ENCODE measurements at places on chromosomes 5 and 9. TPM values are rescaled to one million over a fixed set of nuclear protein-coding genes. Genes with fewer than 3 reads are reported as not detected.
A peak's percentile ranks its signal among the peaks of the same experiment; 100 is the strongest.

- DNase-seq = no peak
These were observed 6.1 kb upstream of the EHMT1 start for GRCh38 chr9:137612741-137613142.

GRCh38 chr9:26779062-26779461, 113.5 kb downstream of the CAAP1 start:
- DNase-seq = no peak

- no peak for DNase-seq
These were observed 80.6 kb downstream of the RAD23B start for GRCh38 chr9:107363516-107364152.

DNA sequence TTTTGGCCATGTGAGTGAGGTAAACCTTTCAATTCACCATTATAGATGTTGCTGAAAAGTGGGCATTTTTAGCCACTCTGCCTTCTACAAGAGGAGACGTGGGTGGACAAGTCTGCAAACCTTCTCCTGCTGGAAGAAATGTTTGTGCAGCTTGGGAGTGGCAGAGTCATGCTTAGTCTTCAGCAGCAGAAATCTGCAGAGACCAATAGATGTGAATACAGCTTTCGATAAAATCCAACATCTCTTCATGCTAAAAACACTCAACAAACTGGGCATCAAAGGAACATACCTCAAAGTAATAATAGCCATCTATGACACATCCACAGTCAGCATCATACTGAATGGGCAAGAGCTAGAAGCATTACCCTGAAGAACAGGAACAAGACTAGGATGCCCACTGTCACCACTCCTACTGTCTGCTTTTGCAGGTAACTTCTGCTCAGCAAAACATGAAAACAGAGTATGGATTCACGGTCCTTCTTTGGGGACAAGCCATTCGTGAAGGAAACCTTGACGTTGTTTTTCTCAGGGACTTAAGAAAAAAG, 91.3 kb downstream of the RALGPS1 start:
- no peak for DNase-seq

DNA sequence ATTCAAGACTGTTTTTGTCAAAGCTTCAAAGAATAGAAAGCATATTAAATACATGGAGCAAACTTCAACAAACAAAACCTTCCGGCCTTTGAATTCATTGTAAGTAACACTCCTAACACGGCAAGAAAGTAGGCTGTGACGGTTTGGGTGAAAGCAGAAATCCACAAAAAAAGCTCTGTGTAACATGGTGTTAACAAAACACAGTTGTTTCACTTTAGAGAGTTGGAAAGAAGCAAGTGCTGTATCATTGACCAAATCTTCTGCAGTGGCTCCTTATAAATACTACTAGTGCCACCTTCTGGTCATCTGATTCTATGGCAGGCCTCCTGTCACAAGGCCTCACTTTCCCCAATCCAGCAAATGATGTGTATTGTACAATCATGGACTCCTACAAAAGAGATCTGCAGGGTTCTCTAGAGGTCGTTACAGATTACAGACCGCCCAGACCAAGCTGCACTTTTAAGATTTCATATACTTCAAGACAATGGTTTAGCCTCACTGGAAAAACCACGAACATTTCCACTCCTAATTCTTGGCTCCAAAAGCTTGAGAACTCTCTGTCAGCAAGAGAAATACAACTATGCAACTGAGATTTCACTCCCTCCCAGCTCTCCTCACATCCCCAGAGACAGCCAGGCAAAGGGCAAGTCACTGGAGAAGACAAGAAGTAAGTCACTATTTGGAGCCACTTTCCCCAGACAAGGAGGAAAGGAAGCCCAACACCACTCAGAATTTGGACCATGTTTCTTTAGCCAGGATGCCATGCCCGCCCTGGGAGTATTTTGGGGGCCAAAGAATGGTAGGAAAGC, 196.2 kb downstream of the DTWD2 start:
- DNase-seq = peak; percentile 42

GRCh38 chr9:34347800-34348158, 18.4 kb downstream of the NUDT2 start:
- no peak for DNase-seq

Gene IFNA14
- total RNA-seq = not detected

GRCh38 chr9:78565481-78565880, 268.6 kb downstream of the PSAT1 start:
- no peak for DNase-seq

GRCh38 chr9:112841261-112841660, 49.4 kb downstream of the SLC46A2 start:
- DNase-seq = no peak

Gene SLC36A3
- total RNA-seq = not detected

GRCh38 chr5:28850320-28850921, 1812.0 kb upstream of the CDH9 start:
- no peak for DNase-seq

Gene DNAJA1
- total RNA-seq = 111 TPM

GRCh38 chr5:170576602-170577535, 73.0 kb downstream of the KCNIP1 start:
- DNase-seq = no peak

Gene SIT1
- not detected for total RNA-seq

DNA sequence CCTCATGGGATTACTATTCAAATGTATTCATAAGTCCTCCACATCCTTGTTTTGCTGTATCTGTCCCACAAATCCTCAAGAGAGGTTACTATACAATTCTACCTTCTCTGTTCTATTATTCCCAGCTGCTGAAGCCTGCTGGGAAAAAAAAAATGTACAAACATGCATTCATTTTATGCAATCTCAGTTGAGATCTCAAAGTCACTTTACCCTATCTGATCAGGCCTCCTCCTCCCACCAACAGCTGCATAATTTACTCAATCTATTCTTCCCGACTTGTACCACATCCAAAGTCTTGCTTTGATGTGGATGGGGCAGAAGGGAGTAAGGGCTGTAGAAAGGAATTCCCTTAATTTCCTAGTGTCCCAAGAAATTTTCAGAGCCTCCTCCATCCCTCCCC, 28.6 kb downstream of the PSIP1 start:
- no peak for DNase-seq

- no peak for DNase-seq
These were observed 208.9 kb downstream of the PAPPA start for GRCh38 chr9:116362493-116362892.

Gene SPATA31A3
- not detected for total RNA-seq

Gene MYORG
- total RNA-seq = 3.2 TPM

DNA sequence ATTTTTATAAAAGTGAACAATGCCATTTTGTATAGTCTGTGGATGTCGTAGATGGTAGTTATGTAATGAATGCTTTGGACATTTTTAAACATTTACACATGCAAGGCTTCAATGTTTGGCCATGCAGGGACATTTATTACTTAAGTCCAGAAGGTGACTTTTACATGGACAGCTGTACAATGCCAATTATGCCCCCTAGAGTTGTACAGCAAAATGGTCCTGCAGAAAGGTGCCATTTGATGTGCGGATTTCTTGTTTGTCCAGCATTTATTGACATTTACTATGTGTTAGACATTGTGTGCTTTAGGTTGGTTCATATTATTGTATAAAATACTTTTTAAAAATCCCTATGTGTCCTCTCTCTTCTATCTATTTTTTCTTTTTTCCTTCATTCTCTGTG, 22.5 kb upstream of the COMMD10 start:
- DNase-seq = no peak

- no peak for DNase-seq
These were observed 409.5 kb upstream of the GRIA1 start for GRCh38 chr5:153080940-153081339.

- DNase-seq = peak; percentile 54
These were observed 186.2 kb downstream of the GABBR2 start for GRCh38 chr9:98522487-98522886.

Gene TNFSF8
- not detected for total RNA-seq

DNA sequence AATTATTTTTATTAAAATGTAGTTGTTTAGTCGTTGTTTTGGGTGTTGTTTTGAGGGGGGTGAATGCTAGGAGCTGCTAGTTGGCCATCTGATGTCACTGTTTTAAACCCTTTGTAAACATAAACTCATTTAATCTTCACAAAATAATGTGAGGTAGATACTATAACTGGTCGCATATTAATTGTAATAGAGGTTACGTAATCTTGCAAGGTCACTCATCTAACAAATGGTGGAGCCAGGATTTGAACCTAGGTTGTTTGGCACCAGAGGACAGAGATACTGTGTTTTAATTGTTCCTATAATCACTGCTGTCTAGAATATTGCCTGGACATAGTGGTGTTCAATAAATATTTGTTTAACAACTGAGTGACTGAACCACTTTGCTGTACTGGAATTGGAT, 54.4 kb downstream of the LRRTM2 start:
- DNase-seq = no peak

- no peak for DNase-seq
These were observed 165.1 kb upstream of the S1PR3 start for GRCh38 chr9:88826181-88826580.

Gene WASHC1
- total RNA-seq = 4.9 TPM

DNA sequence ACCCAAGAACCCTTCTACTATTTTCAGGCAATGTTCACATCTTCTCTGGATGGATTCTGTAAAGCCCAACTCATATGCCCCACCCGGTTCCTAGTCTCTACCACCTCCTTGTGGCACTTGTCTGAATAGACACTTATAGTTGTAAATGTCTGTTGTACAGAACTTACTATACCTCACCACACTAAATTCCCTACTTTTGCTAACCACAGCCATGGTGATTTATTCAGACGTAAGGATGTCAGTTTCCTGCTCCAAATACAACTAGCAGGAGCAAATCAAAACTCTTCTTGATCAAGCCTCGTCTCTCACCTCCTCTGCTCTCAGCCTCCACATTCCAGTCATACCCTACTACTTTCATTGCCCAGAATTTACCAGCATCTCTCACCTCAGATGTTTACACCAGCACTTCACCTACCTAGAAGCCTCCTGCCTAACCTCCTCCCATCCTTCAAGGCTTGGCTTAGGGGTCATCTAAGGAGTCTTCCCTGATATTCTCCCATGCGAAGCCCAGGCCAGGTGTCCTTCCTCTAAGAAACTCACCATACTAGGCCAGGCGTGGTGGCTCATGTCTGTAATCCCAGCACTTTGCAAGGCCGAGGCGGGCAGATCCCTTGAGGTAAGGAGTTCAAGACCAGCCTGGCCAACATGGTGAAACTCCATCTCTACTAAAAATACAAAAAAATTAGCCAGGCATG, 75.5 kb downstream of the MAPKAP1 start:
- DNase-seq = peak; percentile 56

DNA sequence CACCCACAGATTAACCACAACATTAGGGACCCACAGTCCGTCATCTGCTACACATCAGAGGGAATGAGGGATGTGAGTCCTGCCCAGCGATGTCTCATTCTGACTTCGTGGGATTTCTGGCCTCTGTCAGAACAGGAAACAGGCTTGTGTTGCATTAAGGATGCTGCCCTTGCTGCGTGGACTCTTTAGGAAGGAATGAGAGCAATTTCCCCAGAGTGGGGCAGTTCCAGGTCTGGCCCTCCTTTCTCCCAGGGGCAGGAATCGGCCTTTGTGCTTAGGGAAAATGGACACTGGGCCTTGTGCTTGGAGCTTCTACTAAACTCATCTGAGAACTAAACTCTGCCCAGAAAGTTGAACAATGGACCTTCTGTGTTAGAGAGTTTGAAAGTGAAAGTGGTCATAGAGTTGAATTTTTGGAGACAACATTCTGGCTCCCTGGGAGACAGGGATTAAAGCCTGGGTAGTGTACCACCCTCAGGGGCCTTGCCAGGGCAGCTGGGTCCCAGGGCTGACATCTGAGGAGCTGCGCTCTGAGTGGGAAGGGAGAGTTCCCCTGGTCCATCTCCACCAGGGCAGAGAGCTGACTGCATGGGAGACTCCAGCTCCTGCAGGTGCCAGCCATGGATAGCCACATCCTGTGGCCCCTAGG, 37.8 kb upstream of the S1PR3 start:
- DNase-seq = no peak

Gene MCIDAS
- total RNA-seq = not detected

Gene NUTM2G
- total RNA-seq = not detected

DNA sequence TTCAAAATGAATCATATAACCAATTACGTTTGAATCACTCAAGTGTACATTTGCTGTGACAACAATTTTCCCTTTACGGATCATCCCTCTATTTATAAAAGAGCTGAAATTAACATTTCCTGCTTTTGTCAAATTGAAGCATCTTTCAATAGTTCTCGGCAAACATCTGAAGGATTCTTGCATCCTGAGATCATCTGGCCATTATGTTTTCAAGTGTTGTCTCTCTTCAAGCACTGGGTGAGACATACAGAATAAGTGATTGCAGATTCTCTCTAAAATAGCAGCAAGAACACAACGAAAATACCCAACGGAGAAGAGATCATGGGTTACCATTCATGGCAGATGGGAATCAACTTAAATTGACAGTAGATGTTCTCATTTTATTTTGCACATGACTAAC, 283.4 kb upstream of the GRAMD2B start:
- DNase-seq = no peak

DNA sequence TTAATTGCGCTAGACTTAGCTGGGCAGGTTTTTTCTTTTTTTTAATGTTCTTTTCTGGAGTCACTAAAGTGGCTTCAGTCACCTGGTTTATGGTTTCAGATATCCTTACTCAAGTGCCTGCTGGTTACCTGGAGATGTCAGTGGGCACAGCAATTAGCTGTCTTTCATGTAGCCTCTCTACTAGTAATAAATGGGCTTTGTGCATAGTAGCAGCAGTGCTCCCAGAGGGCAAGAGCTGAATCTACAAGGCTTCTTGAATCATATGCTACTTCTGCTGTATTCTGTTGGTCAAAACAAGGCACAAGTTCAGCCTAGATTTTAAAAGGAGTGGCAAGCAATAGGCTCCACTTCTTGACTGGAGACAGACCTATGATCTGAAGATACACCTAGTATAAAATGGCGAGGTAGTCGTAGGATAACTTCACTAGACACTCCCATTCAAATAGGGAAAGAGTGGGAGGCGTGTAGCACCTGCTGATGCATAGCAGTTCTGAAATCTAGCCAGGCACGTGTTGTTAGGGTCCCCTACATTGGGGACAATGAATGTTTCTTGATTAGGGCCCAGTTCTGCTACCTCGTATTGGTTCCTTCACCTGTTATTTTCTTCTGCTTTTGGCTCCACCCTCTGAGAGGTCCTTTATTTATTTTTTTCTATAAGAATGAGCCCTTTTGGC, 7.0 kb downstream of the SCAMP1 start:
- DNase-seq = no peak

- DNase-seq = no peak
These were observed 117.6 kb downstream of the PCSK1 start for GRCh38 chr5:96315431-96315830.

DNA sequence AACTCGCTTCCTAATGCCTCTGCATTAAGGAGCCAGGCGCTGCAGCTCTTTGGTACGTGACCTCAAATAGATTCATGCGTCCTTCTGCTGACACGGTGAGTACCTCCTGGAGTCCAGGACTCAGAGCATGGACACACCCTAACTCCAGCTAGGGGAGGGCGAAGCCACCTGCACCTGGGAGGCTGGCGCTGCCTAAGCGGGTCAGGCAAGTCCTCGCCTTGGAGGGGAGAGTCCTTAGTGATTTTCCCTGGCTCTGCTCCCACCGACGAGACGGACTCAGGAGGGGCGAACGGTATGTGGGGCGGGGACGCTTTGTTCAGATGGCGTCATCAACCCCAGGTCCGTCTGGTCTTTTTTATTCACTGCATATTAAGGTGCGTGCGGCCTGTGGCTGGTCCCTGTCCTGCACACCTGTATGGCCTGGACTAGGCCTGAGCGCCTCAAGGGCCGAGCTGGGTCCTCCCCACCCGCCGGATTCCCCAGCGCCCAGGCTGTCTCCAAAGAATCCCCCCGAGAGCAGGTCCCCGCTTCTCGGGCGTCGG, 50.3 kb downstream of the NSUN2 start:
- DNase-seq = no peak
